Activated CD4-positive, alpha-beta T cell treated with anti-CD3 and anti-CD28 coated beads for 36 hours (primary cell): ENCODE measurements at places on chromosomes 2 and 18.

GRCh38 chr2:98713332-98714015, 17.5 kb downstream of the MGAT4A start:
- no peak for DNase-seq

DNA sequence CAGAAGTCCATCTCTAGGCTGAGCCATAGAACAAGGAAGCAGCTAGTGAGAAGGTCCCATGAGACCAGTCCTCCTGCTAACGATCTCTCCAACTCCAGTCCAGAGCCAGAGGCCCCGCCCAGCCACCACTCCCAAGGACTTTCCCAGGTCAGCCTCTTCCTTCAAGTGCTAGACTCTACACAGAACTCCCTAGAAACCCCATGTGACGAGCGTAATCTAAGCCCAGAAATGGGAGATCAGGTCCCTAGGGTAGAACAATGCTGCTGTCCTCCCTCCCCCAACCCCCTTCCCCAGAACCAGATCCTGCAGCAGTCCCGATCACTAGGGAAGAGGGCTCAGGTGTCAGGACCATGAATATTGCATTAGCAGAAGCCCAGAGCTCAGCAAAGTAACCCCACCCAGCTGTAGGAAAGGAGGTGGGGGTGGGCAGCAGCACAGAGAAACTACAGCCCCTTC, 6.9 kb downstream of the DCTN1 start:
- no peak for DNase-seq

DNA sequence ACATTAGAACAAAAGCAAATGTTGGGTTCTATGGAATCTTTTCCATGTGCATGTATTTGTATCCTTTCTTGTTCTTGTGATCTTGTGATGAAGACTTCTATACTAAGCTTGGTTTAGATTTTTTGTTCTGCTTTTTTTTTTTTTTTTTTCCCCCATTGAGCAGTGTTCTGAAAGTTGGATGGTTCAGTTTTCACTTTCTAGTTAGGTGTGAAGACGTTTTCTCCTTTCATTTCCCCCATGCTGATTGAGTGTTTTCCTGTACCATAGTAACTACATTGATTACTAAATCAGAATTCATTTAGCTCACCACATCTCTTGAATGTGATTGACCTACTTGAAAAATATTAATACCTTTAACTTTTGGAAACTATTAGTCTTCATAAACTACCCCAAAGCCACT, 34.1 kb downstream of the NOP58 start:
- DNase-seq, result no peak

DNA sequence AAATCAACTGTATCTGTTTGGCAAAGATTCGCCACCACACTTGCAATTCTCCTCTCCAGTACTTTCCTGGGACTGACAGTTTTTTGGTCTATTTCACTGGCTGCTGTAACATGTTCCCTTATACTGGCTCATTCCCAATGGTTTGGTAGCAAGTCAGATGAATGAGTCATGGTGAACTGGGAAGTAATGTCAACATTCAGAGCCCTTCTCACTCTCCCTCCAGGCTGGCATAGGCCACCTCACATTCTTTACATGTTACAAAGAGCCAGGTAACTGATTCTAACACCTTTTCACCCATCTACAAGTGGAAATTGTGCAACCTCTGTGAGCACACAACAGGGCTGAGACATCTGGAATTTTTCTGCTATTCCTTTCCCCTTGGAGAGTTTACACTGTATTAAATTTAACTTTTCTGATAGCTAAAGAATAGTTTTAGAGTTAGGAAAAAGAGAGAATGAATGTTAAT, 111.3 kb upstream of the TLK1 start:
- no peak for DNase-seq
